Retina (tissue), 1 donor: ENCODE measurements at places on chromosomes 12 and 14.

GRCh38 chr12:6478416-6478815 lies 7.9 kb upstream of the VAMP1 start:
- no peak for DNase-seq

DNA sequence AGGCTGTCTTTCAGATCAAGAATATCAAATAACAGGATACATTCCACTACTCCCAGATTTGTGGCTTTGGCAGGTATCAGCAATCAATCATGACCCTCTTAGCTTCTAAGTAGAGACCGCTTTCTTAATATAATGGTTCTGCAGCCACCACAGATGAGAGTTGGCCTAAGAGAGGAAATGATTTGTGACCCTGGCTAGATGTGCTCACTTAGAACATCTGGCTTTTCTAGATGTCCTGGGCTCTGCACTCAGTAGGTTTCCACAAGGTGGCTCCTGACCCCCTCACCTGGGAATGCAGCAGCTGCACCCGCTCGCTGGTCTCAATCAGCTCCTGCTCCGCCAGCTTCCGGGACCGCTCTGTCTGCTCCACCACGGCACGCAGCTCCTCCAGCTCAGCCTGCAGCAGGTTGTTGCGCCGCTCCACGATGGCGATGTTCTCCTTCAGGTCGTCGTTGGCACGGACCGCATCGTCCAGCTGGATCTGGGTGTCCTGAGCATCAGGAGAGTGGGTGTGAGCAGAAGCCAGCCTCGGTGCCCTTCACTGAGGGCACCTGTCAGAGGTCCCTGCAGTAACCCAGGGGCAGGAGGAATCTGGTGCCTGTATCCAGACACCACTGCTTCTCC lies 8.9 kb downstream of the CMTM5 start:
- no peak for DNase-seq

GRCh38 chr12:122932207-122932606 lies 34.1 kb downstream of the ABCB9 start:
- DNase-seq = no peak

GRCh38 chr14:73774241-73774570 lies 60.0 kb upstream of the PNMA1 start:
- no peak for DNase-seq

- DNase-seq = peak; percentile 84
Observed at GRCh38 chr12:118061873-118062843, 1.2 kb upstream of the WSB2 start.

DNA sequence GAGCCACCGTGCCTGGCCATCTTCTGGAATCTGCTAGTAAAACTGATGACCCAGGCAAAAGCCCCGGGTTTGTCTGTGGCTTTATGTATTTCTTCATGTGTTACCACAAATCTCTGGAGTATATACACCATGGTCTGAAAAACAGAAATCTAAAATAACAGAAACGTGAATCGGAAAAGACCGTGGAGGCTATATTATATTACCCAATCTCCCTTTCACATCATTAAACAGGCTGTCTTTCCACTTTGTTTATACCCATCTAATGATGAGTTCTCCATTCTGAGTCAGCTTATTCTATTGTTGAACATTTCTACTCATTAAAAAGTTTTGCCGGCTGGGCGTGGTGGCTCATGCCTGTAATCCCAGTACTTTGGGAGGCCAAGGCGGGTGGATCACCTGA lies 9.5 kb upstream of the AJUBA start:
- no peak for DNase-seq

DNA sequence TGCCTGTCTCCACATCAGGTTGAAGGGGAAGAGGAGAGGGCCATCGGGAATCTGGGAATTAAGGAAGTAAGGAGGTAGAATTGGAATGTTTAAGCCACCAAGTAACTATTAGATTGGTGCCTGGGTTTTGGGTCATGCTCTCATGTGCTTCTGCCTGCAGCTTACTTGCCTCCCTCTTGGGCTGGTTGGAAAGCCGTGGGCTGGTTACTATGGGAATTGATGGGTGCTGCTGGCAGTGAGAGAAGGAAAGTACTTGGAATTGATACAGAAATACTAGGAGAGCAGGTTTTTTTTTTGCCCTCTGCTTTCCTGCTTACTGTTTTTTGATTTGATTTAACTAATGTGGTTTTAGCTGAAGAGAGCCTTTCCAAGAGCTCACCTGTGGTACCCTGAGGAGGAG lies 493.5 kb upstream of the RGS6 start:
- DNase-seq = no peak

- DNase-seq = no peak
Observed at GRCh38 chr14:104935955-104936354, 11.3 kb downstream of the PLD4 start.

DNA sequence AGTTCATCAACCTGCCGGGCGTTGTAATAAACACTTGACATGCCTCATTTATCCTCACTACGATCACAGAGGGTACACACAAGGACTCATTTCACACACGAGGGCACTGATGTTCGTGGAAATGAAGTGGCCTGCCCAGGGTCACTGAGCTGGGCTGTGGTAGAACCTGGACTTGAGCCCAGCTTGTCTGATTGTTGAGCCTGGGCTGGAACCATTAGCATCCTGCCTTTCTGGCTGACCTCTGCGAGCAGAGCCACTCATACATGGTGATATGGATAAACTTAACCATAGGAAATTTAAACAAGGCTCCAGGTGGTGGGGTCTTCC lies 16.6 kb upstream of the JDP2 start:
- DNase-seq = no peak

GRCh38 chr14:93262446-93262845 lies 55.4 kb downstream of the UBR7 start:
- DNase-seq = no peak

- DNase-seq = no peak
Observed at GRCh38 chr12:57276935-57277563, 26.1 kb upstream of the STAC3 start.

- DNase-seq = no peak
Observed at GRCh38 chr12:28512876-28513275, 322.6 kb downstream of the CCDC91 start.

DNA sequence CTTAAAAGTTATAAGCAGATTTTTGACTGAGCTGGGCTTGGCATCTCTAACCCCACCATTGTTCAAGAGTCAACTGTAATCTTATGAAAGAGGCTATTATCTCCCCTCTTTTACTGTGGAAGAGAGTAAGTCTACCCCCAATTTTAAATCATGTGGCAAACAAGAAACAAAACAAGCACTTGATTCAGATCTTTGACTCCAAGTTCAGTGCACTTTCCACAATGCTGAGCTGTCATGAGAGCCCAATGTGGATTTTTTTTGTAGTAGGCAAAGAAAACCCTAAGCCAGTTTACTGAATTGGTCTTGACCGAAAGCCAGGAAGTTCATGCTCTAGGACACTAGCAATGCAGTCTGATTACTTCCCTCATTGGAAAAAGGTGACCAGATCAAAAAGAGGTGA lies 306.2 kb downstream of the GALC start:
- DNase-seq = no peak

DNA sequence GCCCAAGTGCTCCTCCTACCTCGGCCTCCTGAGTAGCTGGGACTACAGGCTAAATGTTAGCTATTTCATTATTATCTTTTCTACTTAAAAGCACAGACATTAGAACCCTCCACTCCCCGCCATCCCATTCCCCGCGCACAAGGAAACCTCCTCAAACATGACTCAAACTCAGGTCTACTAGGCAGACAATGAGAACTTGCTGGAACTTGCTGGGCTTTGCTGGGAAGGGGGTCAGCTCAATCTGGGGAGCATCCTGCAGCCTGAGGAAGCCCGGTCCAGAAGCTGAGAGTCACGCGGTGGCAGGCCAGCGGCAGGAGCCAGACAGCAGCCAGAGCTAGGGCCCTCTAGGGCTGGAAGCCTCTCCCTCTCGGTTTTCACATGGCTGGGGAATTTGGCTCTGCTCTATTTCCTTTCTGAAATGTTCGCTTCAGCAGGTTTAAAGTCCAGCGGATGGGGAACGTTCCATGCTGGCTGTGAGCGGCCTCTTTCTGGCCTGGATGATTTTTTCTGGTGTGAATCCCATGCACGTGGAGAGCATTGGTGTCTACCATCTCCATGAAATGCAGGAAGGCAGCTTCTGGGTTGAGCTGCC lies 68.5 kb downstream of the SLC6A12 start:
- peak; percentile 75 for DNase-seq

- no peak for DNase-seq
Observed at GRCh38 chr12:123530668-123531067, 2.9 kb downstream of the RILPL1 start.

- no peak for DNase-seq
Observed at GRCh38 chr12:108641446-108642268, 8.0 kb upstream of the SELPLG start.

DNA sequence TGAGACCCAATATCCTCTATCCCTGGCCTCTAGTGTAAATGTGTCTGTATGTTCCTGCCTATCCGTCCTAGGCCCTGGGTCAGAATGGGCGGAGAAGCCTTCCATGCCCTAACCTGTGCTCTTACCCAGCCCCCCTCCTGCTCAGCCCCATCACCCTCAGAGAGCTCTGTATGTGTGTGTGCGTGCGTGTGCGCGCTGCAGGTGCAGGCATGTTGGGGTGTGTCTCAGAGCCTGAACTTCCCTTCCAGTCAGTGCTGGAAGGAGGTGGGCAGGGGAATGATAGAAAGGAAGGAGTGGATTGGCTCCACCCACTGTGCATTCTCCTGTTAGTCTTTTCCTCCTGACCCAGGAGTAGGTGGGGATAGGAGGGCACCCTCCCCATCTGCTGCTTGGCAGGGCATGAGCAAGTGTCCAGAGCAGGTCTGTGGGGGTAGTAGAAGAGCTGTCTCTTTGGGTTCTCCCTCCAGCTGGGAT lies 7.2 kb downstream of the NAB2 start:
- DNase-seq = no peak

GRCh38 chr12:102797528-102797927 lies 119.5 kb downstream of the PAH start:
- no peak for DNase-seq

DNA sequence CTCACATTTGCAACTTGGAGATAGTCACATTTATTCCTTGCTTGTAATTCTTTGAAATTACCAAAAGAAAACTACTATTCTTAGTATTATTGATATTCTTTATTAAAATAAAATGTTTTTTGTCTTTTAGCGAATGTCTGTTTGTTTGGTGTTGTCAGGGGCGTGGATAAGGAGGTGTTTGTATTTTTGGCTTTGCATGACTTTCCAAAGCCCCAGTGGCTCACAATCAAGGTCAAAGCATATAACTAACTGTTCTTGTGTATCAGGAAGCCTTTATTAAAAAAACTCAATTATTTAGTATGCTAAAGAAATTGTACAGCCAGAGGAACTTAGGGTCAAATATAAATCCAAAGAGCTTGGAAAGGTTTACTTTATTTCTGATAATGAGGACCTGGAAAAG lies 17.9 kb downstream of the GPHB5 start:
- no peak for DNase-seq

GRCh38 chr12:120134307-120134980 lies 17.9 kb upstream of the RAB35 start:
- DNase-seq = no peak

DNA sequence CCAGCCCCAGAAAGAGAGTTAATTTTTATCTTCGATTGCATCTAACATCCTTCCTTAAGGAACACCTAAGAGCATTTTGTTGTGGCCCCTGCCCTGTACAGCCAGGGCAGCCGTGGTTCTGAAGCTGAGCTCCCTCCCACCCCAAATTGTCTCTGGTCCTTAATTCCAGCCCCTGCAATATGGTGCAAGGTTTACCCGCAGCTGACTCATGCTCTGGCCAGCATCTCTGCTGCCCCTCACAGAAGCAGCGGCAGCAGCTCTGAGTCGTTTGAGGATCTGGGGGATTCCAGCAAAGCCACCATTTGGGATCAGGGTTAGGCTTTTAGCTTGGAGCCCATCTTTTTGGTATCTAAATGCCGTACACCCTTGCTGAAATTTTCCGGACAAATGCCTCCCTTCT lies 3.3 kb downstream of the DLK1 start:
- DNase-seq = no peak

- DNase-seq = no peak
Observed at GRCh38 chr14:80567905-80568536, 356.7 kb upstream of the DIO2 start.

DNA sequence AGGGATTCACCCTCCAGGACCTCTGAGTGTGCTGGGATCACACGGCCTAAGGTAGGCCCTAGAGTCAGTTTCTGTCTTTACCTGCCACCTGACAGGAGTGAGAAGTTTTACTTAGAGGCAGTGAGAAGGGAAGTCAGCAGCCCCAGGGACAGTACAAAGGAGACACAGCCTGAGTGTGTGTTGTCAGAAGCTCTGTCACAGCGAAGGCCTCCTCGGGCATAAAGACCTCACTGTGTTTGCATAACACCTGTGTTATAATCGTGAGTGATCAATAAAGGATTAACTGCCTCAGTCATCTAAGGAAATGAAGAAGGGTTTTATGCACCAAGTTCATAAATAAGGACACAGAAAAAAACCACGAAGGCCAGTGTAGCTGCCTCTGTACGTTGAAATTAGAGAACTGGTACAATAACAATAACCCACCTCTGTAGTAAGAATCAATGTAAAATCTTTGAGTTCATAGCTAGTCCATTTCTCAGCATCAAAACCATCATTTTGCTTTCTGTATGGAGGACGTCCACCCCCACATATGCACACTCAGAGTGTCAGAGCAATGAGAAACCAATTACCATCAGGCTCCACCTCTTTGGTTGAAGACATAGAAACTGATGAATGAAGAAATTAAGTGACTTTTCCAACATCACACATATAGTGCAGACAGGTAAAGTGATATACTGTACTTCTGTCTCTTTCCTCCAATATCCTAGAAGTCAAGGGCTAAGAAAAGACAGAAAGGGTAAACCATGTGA lies 159.3 kb downstream of the DAD1 start:
- DNase-seq = no peak

- DNase-seq = no peak
Observed at GRCh38 chr14:78253986-78254385, 83.8 kb downstream of the NRXN3 start.

GRCh38 chr14:52553671-52554575 lies 1.3 kb downstream of the GPR137C start:
- peak; percentile 90 for DNase-seq

DNA sequence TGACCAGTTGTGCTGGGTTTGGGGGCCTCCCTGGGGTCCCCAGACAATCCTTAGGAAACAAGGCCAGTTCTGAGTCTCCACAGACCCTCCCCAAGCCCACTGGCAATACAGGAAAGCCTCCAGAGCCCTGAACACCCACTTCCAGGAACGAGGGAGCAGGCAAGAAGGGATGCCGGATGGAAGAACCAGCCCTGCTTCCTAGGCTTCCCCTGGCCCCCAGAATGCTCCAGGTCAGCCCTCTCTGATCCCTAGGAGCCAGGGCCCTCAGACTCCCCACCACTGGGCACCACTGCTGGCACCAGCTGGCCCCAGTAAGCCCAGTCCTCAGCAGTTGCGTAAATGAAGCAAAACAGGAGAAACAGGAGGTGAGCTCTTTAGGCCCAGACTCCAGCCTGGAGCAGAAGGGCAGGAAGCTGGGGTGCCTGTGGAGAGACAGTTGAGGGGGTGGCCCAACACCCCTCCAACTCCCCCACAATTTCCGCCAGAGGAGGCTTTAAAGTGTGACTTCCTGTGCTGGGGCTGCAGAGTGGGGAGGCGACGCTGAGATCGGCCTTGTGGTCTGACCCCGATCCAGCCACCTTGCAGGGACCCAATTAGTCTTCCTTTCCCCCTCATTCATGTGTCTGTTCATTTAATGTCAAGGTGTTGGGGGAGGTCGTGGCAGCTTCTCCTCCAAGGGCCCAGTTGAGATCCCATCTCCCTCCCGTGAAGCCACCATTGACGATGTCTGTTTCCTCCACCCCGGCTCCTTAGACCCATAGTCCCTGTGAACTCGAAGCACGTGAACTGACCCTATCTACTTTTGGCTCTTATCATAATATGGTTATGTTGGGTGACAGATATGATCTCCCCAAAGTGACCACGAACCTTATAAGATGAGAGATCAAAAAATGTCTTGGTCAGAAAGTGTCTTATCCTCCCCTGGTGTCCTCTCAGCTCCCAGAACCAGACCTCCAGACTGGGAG lies 4.7 kb downstream of the TNFRSF1A start:
- DNase-seq = no peak

GRCh38 chr12:98674841-98675240 lies 29.8 kb downstream of the APAF1 start:
- DNase-seq = no peak
